EH (cell line): ENCODE measurements at places on chromosomes 1 and 21.

DNA sequence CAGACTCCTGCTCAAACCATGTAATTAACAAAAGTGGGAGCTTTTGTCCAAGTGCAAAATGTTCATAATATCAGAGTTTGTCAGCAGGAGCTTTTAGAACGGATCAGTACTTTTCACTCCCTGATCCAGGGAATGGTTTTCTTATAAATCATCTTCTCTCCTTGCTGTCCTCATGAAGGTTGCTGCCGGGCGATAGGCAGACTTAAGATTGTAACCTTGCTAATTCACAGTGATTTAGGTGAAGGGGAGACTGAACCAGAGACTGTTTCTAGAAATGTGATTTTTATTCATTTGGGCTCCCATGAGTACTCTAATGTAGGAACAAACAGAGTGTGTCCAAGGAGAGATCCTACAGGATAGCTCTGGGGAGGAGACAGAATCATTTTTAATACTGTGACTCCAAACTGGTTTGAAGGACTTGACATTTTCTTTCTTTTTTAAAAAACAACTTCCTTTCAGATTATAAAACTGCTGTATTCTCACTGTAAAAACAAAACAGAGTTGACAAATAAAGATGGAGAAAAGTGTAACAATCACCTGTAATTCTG is 23.7 kb downstream of the ELAVL4 start:
- no peak for DNase-seq

DNA sequence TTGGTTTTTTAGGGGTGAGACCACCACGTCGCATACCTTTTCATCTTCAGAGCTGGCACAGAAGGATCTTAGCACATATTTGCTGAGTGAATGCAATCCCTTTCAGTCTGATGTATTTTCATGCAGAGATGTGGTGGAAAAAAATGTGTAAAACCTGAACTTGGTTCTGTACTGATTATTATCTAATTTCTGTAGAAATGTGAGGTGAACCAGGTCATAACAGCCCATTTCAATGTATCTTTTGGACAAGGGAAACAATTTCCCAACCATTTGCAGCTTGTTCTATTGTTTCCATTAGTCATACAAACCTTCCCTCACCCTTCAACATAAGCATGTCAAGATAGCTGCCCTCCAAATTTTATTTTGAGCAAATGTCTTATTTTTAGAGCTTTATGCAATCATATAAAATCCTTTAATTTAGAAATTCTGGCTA is 46.8 kb upstream of the RUNX1 start:
- peak; percentile 78 for DNase-seq

DNA sequence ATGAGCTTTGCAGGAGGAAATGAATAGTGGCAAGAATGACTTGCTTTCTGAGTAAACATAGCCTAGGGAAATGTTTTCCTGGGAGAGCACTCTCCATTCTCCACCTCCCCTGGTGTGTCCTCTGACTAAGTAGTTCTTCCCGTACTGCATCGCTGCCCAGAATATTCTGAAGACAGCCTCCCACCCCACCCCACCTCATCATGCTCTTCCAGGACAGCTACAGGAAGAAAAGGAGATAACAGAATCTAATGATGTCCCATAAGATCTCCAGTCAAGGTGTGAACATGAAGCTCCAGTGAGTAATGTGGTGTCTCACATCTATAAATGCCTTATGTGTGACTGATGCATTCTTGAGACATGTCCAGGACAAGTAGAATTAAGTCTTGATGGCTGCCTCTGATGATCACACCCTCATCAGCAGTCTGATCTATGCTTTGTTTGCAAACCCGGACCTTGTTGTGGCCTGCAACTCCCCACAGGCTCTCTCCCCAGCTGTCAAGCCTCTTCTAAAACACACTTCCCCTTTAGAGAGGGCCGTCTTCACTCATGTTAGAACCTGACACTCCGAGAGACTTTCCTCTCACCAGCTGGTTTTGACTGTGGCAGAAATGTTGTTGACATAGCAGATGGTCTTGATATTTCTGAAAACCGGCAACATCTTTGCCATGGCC is 183.0 kb downstream of the CYYR1 start:
- DNase-seq: peak; percentile 90

- no peak for DNase-seq
Observed at GRCh38 chr1:177732178-177732577, 237.7 kb downstream of the SEC16B start.

- DNase-seq: peak; percentile 88
Observed at GRCh38 chr21:37503848-37504467, 137.4 kb downstream of the DYRK1A start.

GRCh38 chr1:204763773-204764427 is 78.4 kb upstream of the LRRN2 start:
- DNase-seq: peak; percentile 73

DNA sequence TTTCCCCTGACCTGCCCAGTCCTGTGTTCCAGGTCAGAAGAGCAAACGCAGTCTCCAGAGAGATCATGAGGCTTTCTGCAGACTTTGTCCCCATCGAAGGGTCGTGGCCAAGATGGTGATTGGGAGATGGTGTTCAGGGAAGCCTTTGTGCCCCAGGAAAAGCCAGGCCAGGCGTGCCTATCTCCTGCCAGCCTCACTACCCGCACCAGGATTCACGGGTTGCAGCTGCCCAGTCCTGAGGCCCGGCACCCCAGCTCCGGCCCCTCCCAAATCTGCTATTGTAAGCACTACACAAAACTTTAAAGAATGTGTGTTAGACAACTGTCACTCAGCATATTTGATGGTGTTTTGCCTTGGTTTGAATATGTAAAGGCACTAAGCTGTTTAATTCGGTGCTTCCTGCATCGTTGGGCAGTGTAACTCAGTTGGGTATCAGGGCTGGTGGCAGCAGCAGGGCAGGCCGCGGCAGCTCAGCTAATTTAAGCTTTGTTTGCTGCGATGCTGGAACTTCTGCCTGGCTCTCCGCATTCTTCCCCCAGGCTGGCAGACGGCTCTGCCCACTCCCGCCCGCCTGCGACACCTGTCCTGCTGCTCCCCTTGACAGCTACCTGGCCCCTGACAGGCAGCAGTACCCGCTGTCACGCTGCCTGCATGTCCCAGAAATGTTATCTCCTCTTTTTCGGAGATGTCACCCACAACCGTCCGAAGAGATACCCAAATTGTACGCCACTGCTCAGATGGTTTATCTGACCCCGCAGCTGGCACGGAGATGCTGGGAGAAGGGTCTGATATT is 209.0 kb upstream of the VAMP3 start:
- DNase-seq: no peak

DNA sequence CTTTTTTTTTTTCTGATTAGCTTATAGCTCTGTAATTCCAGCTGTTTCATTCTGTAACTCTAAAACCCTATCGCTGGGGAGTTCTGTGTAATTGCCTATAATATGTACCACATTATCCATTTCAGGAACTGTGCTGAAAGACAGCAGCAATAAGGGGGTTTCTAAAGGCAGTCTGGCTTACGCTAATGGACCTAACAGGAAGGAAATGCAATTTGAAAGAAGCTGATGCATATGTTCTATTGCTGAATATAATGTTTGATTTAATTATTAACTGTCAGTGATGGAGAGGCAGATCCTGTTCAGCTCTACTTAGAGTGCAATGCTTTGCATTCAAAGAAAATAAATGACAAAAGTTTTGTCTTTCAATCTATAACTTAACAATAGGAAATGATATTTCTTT is 209.4 kb upstream of the SNX7 start:
- no peak for DNase-seq

GRCh38 chr1:218330043-218330623 is 15.0 kb upstream of the TGFB2 start:
- DNase-seq: peak; percentile 60

- no peak for DNase-seq
Observed at GRCh38 chr1:82731216-82731615, 930.5 kb downstream of the ADGRL2 start.

- DNase-seq: no peak
Observed at GRCh38 chr1:155392898-155393411, 72.3 kb downstream of the RUSC1 start.

GRCh38 chr1:34113887-34114286 is 51.1 kb downstream of the CSMD2 start:
- DNase-seq: peak; percentile 27

- DNase-seq: no peak
Observed at GRCh38 chr1:150002217-150002616, 8.3 kb downstream of the OTUD7B start.

DNA sequence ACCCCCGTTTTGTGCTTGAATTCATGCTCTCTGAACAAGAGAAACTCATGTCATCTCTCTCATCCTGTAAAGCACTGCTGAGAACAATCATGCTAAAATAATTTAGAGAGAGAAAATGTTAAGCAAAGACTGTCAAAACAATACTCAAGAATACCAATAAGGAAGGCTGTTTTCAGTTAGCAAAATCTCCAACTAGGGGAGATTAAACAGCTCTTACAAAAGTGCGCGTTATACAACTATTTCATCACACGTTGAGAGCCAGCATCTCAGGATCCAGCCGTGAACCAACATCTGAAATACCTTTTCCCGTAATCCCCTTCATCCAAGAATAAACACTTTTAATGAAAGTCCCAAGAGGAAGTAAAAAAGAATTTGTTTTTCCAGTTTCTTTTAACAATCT is 44.1 kb upstream of the KCNJ15 start:
- no peak for DNase-seq

- no peak for DNase-seq
Observed at GRCh38 chr1:24228311-24228710, 41.2 kb upstream of the IFNLR1 start.

- no peak for DNase-seq
Observed at GRCh38 chr1:95380909-95381308, 146.9 kb downstream of the RWDD3 start.

DNA sequence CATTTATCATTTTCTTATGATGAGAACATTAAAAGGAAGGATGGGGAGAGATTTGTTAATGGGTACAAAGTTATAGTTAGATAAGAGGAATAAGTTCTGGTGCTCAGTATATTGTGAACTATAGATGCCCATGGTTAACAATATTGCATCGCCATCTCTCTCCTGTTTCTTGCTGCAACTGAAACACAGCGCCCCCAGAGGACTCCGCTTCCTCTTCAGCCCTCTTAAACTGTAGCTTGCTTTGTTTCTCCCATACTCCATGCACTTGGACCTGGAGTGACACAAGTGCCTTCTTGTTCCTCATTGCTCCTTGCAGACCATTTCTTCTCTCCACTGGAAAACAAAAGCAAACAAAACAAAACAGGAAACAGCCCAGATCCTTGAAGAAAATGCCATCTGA is 70.1 kb upstream of the NTPCR start:
- DNase-seq: peak; percentile 16

GRCh38 chr1:27349784-27350662 is 8.2 kb downstream of the SYTL1 start:
- DNase-seq: peak; percentile 71

DNA sequence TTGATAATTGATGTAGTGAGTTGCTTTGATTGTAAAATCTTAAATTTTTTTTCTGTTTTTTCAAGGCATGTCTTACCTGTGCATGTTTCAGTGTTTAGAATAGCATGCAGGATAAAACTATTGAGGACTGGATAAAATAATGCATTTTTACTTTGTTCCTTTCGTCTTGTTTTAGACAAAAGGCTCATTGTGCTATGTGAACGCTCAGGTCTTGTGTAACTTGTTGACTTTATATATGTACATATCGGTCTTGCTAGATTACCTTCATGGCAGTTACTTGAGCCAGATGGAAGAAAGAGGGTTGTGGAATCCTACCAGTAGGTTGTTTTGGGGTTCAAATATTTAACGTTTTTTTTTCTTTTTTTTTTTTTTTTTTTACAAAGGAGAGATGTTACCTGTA is 7.0 kb downstream of the NFIA start:
- no peak for DNase-seq

DNA sequence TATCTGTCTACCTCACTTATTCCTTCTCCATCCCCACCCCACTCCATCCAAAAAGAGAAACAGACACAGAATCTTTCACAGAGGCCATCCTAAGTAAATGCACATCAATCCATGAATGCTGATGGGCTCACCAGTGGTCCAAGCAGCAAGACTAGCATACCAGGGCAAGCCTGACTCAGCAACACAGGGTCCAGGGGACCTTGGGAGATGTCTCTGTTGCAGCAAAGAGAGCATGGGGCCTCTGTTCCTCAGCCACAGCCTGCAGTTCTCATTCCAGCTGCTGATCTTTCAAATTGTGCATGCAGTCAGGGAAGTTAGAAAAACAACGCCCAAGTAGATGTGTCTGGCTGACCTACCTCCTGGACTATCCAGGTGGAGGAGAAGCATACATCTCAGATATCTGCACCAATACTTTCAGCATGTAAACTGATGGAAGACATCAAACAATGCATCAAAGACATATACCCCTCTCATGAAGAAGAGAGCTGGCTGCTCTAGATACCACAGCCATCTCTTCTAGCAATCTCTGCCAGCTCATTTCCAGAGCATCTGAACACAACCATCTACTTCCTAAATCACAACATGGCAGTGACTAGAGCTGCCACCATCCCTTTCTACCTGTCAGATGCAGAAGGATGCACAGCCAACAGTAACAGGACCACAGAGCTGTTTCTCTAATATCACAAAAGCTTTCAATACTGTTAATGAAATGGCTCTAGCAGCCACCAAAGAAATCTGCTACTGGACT is 54.5 kb downstream of the CD34 start:
- no peak for DNase-seq

DNA sequence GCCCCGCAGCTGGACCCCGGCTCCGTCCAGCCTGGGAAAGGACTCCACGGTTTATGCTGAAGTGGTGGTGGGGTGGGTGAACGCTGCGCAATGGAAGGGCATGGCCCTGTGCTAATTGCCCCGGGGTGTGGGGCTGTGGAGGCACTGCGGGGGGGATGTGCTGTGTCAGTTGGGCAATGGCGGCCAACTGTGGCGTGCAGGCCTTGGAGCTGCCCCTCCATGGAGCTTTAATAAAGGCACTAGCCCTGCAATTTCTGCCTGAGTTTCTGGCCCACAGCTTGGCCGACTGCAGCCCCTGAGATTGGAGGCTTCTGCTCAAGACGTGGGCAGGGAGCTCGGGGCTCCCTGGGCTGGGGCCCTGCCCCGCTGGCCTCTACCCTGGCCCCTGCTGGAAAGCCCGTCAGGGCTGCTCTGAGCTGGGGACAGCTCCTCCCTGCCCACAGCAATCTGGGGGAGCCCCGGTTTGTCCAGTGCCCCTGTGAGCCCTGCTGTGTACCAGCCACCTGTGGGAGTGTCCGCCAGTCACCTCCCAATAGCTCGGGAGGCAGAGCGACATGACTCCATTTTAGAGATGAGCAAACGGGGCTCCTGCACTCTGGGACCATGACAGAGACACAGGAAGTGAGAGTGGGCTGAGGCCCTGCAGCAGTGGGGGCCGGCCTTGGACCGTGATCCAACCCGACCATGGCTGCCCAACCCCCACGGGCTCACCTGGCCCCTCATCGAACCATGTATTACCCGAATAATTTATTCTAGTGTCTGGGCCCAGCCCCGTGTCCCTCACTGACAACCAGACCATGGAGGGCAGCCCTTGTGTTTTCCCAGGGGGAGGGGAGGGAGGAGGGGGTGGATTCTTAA is 8.7 kb upstream of the TNFRSF14 start:
- peak; percentile 17 for DNase-seq

GRCh38 chr1:207659545-207660153 is 14.7 kb downstream of the CR1L start:
- no peak for DNase-seq
